NCI-H748 treated with DMSO at 0.1 percent for 48 hours (cell line): ENCODE measurements at places on chromosomes 5 and 9.

DNA sequence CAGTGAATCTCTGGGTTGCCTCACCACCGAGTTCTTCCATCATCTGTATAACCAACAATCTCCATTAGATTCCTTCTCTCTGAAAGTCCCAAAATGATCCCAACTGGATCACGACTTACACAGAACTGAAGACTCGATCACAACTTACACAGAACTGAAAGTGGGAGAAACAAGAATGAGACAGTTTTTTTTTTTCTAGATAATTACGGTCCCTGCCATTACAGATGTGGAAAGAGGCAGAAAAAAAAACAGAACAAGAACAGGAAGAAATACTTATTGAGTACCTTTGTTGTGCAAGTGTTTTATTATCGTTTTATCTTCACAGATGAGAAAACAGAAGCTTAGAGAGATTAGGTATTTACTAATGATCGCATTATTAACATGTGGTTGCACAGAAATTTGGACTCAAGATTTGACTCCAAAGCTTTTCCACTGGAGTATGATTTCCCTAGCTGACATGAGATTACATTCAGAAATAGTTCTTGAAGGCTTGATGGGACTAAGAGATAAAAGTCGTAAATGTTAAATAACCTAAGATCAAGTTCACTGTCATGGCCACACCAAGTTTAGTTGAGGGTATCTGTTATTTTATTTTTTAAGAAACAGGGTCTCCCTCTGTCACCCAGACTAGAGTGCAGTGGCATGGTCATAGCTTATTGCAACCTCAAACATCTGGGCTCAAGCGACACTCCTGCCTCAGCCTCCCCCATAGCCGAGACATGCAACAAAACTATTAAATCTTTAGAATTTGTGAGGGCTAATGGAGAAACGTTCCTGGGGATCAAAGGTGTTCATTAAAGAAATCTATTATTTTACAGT is 8.9 kb downstream of the PLK2 start:
- no peak for DNase-seq

DNA sequence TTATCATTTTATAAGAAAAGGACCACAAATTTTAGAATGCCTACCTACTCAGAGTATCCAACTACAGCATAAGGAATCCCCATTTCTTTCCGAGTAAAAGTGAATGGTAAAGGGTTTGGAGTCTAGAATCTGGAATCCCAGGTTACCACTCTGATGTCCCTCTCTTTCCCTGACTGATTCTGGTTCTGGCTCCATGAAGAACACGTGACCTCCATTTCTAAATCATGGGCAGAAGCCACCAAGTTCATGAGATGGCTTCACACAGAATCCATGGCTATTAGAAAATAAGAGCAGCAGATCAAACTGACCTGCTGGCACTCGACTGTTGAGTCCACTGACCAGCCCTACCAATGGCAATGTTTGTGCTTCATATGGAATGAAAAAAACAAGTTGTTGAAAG is 40.7 kb downstream of the PFDN1 start:
- DNase-seq = no peak

DNA sequence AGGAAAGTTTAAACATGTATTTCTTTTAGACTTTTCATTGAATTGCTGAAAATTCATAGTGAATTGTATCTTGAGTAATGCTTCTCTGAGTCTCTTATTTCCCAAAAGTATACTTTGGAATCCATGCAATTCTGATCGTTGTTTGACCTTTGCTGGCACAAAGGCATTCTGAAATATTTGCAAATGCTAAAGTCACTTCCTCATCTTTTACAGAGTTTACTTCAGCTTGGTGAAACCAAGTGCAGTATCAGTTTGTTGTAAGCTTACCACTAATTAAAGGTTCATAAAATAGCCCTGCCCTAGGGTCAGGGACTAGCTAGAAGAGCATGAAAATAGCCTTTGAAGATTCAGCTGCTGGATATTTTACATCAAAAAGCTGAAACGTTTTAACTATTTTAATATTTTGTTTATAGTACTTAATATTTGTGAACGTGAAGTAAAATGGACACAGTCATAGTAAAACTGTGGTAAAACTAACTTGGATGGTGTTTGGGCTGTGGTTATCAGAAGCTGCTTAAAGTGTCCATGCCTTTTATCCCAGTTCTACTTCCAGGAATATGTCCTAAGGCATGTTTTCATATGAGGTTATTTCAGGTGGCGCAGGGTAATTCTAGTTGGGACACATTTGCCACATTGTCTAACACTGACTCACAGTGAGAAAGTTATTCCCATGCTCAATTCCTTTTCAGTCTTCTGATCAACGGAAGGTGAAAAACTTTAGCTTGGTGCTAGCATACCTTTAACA is 45.3 kb downstream of the SLC22A5 start:
- no peak for DNase-seq

DNA sequence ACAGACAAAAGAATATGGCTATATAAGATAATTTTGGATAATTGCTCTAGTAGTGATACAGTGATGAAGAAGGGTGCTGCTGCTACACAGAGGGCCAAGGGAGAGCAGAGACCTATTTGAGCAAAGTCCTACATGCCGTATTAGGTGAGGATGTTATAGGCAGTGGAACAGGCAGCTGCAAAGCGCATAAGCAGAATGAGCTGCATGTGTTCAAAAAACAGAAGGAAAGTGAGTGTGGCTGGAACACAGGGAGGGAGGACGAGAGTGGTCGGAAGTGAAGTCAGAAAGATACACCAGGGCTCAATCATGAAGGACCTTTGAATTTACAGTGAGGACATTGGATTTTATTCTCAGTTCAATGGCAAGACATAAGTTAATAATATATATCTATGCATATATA is 35.4 kb downstream of the ITGA2 start:
- DNase-seq = no peak

GRCh38 chr5:85458319-85458718 is 1073.6 kb upstream of the EDIL3 start:
- DNase-seq = no peak

DNA sequence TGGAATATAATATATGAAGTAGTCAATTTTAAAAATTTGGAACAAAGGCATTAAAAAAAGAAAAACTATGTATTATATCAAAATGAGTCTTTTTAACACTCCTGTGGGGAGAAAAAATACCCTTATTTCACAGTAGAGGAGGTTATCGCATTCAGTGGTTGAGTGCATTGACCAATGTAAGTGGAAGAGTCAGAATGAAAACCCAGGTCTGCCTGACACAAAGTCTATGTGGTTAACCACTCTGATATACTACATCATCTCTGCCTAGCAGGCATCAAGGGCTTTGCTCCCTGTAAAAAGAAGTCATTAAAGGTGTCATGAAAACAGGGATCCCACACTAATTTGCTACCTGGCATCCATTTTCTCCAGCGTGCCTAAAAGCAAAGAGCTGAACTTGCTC is 417.2 kb upstream of the C9orf72 start:
- no peak for DNase-seq

DNA sequence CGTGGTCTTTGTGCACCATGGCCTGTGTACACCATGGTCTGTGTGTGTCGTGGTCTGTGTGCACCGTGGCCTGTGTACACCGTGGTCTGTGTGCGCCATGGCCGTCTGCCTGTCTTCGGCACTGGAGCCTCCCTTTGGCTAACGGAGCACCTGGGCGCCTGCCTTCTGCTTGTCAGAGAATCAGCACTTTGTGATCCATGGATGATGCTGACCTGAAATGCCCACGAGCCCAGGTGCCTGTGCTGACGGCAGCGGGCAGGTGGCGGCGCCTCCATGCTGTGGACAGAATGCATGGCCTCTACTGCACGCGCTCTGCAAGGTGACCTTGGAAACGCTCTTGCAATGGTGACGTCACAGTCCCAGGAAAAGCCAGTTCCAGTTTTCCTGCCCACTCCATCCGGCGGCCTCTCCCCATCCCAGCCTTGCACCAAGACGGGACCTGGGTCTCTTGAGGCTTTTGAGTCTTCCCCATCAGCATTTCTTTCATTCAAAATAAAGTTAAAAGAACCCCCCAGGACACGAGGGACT is 14.6 kb downstream of the LCN9 start:
- no peak for DNase-seq

GRCh38 chr5:9951865-9952516 is 297.7 kb downstream of the ATPSCKMT start:
- no peak for DNase-seq

DNA sequence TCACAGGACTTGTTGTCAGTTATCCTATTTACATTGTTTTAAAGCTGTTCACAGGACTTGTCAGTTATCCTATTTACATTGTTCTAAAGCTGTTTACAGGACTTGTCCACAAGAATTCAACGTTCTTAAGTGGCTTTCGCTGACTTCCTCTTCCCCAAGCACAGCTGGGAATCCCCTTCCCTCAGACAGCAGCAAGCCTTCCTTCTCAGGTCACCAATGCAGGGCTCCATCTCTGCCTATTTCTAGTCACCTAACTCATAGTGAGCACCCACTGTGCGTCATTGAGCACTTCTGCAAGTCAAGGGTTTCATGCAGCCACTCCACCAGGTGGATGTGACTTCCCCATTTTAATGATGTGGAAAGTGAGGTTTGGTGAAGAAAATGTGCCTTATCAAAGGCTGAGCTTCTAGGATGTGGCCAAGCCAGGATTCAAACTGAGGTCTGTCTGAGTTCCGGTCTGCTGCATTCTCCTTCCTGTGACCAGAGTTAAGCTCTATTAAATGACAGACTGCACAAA is 109.8 kb upstream of the ZNF462 start:
- DNase-seq = no peak

GRCh38 chr9:106038266-106039001 is 344.1 kb downstream of the TMEM38B start:
- no peak for DNase-seq

DNA sequence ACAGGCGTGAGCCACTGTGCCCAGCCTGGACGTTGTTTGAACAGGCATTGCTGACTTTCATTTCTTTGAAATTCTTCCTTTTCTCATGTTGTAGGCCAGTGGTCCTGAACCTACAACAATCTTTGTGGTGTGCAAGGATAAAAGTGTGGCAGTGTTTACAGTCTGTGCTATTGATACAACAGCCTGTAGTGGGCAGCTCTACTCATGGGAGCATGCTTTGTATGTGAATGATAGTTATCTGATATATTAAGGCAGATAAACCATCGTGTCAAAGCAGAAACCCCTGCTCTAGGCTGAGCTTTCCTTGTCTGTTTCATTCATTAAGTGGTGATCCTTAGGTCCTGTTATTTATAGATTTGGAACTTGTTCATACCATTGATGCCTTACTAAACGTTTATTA is 42.6 kb downstream of the CSNK1G3 start:
- DNase-seq = no peak

DNA sequence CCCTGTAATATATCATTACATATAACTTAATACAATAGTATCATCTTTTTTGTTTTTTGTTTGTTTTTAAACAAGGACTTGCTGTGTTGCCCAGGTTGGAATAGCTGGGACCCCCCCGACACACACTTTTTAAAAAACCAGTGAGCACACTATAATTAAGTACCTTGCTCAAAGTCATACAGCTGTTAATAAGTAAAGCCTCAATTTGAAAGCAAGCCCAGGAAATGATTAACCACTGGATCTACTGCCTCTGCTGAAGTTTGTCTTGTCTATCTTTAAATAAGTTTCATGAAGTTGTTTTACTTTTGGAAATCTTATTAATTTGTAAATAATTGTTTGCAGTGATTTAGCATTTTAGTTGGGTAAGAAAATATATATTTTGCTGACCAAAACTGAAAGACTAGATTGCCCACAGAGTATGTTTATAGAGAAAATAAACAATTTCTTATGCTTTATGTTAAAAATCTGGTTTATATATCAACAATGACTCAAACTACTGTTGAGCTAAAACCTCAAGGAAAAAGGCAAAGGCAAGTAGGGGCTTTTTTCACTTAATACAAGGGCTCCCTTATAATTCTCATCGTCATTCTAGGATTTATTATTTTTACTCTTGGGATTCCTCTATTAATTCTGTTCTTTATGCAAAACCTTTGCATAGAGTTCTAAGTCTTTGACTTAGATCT is 5.8 kb upstream of the CARNMT1 start:
- no peak for DNase-seq

DNA sequence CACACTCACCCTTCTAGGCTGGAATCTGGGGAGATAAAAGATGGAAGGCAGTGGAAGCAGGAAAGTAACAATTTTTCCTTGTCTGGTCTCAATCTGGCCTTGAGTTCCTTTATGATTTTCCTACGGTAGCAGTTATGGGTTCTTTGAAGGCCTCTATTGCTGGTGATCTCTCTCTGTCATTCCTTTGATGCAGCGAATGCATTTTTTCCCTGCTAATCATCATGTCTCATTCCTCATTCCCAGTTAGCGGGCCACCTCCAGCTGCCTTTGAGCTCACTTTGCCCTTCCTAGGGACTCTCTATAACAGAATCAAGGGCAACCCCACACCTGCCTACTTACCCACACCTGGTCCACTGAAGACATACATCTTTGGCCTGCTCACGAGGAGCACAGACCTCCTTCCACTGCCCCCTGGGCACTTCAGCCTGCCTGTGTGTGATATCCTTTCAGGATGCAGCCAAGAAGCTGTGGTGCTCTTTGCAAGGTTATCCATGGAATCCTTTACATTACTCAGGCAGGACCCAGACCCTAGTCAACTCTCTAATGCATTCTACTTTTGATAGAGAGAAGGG is 191.7 kb downstream of the DRD1 start:
- no peak for DNase-seq

GRCh38 chr9:16271967-16272366 is 598.5 kb downstream of the BNC2 start:
- DNase-seq = no peak

GRCh38 chr5:163885117-163885516 is 379.7 kb downstream of the MAT2B start:
- no peak for DNase-seq

DNA sequence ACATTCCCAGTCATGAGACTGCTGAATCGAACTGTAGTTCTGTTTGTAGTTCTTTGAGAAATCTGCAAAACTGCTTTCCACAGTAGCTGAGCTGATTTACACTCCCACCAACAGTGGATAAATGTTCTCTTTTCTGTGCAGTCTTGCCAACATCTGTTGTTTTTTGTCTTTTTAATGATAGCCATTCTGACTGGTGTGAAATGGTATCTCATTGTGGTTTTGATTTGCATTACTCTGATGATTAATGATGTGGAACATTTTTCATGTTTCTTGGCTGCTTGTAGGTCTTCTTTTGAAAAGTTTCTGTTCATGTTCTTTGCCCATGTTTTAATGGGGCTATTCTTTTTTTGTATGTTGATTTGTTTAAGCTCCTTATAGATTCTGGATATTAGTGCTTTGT is 187.3 kb upstream of the TLE4 start:
- no peak for DNase-seq

DNA sequence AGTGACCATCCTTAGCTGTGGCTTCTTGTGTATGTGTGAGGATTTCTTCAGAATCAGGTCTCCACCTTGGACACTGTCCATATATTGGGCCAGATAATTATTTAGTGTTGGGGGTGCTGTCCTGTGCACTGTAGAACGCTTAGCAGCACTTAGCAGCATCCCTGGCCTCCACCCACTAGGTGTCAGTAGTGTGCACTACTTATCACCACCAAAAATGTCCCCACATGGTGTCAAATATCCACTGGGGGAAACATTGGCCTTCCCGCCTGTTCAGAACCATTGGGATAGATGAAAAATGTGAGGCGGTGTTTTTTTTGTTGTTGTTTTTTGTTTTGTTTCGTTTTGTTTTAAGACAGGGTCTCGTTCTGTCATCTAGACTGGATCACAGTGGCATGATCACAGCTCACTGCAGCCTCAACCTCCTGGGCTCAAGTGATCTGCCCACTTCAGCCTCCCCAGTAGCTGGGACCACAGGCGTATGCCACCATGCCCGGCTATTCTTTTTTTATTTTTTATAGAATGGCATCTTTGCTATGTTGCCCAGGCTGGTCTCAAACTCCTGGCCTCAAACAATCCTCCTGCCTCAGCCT is 67.7 kb downstream of the TENT4A start:
- DNase-seq = no peak

GRCh38 chr5:39080597-39081204 is 6.5 kb upstream of the RICTOR start:
- peak; percentile 64 for DNase-seq
